ENCODE measurements at places on chromosomes 1 and 21.

GRCh38 chr1:65773391-65774123 lies 19.1 kb upstream of the PDE4B start:
- H3K4me1 ChIP-seq, result no peaks in the 10 kb centered on the region
- no peak for DNase-seq
- peaks cover 8% of the 10 kb centered on the region for H3K27me3 ChIP-seq
- no peak overlapping the region for H3K4me3 ChIP-seq

DNA sequence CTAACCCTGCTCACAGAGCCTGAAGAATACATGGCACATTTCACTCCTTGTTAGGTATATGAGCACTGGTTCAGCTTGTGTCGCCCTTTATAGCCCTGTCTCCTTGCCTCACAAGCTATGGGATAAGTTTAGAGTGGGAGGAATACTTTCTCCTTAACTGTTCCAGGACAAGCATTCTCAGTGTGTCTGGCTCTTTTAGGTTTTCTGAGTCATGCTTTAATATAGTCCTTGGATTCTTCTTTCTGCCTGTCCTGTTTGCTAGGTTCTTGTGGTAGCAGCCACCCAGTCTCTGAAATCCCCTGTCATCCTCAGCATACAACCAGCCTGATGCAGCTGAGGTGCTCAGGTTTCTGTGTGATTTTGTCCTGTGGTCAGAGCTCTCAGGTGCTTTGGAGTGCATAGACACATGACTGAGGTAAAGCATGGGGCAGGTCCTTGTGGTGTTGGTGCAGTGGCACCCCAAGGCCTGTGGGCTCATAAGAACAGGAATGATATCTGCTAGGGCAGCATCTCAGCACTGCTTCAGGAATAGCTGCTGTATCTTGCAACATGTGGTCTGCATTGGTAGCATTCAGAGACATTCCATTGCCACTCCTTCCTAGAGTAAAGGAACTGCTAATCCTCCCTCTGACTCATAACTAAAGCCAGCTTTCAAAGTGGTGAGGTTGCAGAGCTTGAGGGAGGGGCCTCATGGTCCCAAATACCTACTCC lies 14.2 kb upstream of the CASQ2 start:
- H3K4me1 ChIP-seq, result no peaks in the 10 kb centered on the region
- no peak overlapping the region for H3K4me3 ChIP-seq
- no peak for DNase-seq
- no peak overlapping the region for H3K27ac ChIP-seq
- peaks cover 9% of the 10 kb centered on the region for H3K27me3 ChIP-seq
- H3K36me3 ChIP-seq, result no peaks in the 10 kb centered on the region

- no peaks in the 10 kb centered on the region for H3K36me3 ChIP-seq
- H3K4me1 ChIP-seq, result no peaks in the 10 kb centered on the region
- peaks cover 9% of the 10 kb centered on the region for H3K27me3 ChIP-seq
- DNase-seq, result no peak
Measured at GRCh38 chr1:29499104-29499650, 262.9 kb downstream of the PTPRU start.

GRCh38 chr1:226645279-226645976 lies 93.7 kb downstream of the ITPKB start:
- H3K4me3 ChIP-seq, result no peak overlapping the region
- H3K4me1 ChIP-seq, result peaks cover 51% of the 10 kb centered on the region
- H3K27me3 ChIP-seq, result no peaks in the 10 kb centered on the region
- H3K36me3 ChIP-seq, result peaks cover 34% of the 10 kb centered on the region

GRCh38 chr1:151728151-151729054 lies 7.1 kb downstream of the RIIAD1 start:
- no peak overlapping the region for H3K27ac ChIP-seq
- H3K36me3 ChIP-seq, result no peaks in the 10 kb centered on the region
- peaks cover 23% of the 10 kb centered on the region for H3K27me3 ChIP-seq
- H3K4me3 ChIP-seq, result no peak overlapping the region
- no peaks in the 10 kb centered on the region for H3K4me1 ChIP-seq

- no peak overlapping the region for H3K27ac ChIP-seq
- H3K36me3 ChIP-seq, result no peaks in the 10 kb centered on the region
- no peak for DNase-seq
Measured at GRCh38 chr1:38489844-38490270, 369.7 kb downstream of the RRAGC start.

GRCh38 chr1:7943251-7943650 lies 2.6 kb upstream of the TNFRSF9 start:
- H3K4me1 ChIP-seq, result peaks cover 58% of the 10 kb centered on the region
- no peak for DNase-seq
- peaks cover 10% of the 10 kb centered on the region for H3K27me3 ChIP-seq
- H3K36me3 ChIP-seq, result peaks cover 13% of the 10 kb centered on the region
- peak overlapping the region; percentile 32 for H3K27ac ChIP-seq

DNA sequence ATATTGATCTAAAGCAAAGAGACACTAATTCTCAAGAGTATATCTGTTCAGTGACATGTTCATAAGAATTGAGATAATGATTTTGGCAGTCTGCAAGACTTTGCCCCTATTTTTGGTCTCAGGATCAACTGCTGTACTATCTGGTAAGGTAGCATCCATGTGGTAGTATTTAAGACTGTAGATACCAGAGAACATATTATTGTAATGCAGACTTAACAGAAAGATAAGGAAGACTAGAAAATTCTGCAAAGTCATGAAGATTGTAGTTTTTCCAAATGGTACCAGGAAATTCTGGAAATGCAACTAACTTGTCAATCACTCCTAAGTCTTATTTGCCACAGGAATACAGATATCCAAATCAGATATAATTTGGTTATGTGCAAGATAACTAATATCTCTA lies 35.1 kb downstream of the RNF2 start:
- H3K27me3 ChIP-seq, result no peaks in the 10 kb centered on the region
- no peak overlapping the region for H3K27ac ChIP-seq
- no peaks in the 10 kb centered on the region for H3K36me3 ChIP-seq
- H3K4me1 ChIP-seq, result no peaks in the 10 kb centered on the region
- DNase-seq, result no peak

GRCh38 chr1:162901243-162901642 lies 40.3 kb upstream of the CCDC190 start:
- H3K36me3 ChIP-seq, result no peaks in the 10 kb centered on the region
- no peak overlapping the region for H3K4me3 ChIP-seq
- H3K27ac ChIP-seq, result no peak overlapping the region
- H3K27me3 ChIP-seq, result peaks cover 2% of the 10 kb centered on the region
- no peaks in the 10 kb centered on the region for H3K4me1 ChIP-seq

- H3K4me3 ChIP-seq, result no peak overlapping the region
- DNase-seq, result no peak
- peaks cover 31% of the 10 kb centered on the region for H3K4me1 ChIP-seq
Measured at GRCh38 chr1:9592510-9593075, 3.9 kb downstream of the TMEM201 start.

- H3K27me3 ChIP-seq, result peaks cover 3% of the 10 kb centered on the region
- no peak overlapping the region for H3K4me3 ChIP-seq
- H3K36me3 ChIP-seq, result peaks cover 6% of the 10 kb centered on the region
- H3K4me1 ChIP-seq, result peaks cover 15% of the 10 kb centered on the region
Measured at GRCh38 chr1:12593621-12594066, 24.4 kb downstream of the DHRS3 start.

- no peaks in the 10 kb centered on the region for H3K27me3 ChIP-seq
- H3K4me1 ChIP-seq, result peaks cover 80% of the 10 kb centered on the region
- peak overlapping the region; percentile 79 for H3K27ac ChIP-seq
- peak overlapping the region; percentile 97 for H3K4me3 ChIP-seq
Measured at GRCh38 chr1:12615865-12616708, 1.9 kb downstream of the DHRS3 start.

DNA sequence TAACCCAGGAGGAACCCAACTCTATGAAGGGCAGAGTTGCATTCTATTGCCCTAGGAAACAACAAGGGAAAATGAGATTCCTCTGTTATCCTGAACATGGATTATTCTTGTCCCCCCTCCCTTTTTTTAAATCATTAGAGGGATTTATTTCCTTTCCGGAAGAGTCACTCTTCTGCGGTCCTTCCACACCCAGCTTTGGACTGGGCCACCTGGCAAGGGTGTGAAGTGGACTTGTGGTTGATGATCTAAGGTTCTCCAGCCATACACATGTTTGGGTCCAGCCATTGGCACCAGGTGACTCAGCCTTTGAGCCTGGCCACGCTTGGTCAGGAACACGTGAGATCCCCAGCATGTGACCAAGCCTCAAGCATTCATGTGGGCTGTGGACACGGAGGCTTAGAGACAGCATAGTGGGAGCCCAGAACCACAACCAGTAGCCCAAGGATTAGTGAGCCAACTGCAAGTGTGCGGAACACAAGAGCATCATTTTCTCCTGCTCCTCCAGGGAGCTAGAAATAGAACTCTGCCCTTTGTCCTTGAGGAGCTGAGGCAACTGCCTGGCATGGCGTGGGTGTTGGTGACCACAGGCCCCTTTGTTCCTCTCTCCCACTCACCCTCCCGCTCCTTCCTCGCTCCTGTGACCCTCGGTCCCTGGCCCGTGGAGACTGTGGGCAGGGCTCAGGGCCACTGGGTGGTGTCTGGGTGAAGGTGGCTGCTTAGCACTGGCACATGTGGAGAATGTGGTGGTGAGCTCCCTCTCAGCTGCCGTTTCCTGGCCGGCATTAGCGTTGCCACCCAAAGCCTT lies 50.1 kb downstream of the NENF start:
- H3K4me1 ChIP-seq, result peaks cover 4% of the 10 kb centered on the region
- no peaks in the 10 kb centered on the region for H3K36me3 ChIP-seq
- no peak overlapping the region for H3K27ac ChIP-seq
- peaks cover 8% of the 10 kb centered on the region for H3K27me3 ChIP-seq

DNA sequence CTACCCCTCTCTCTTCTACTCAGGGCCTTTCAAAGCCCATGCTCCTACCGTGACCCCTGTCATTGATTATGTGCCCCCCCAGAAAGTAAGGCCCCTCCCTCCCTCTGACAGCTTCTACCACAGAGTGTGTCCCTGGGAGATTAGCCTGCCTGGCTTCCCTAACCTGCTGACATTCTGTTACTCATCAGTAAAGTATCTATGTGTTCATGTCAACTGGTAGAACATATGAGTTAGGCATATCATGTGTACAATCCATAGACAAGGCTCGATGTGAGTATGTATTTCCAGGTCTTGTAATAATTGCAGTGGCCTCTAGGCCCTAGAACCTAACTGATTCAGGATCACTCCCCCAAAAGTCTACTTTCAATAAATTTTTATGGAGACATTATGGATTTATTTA lies 120.0 kb downstream of the GIPC2 start:
- H3K4me3 ChIP-seq, result no peak overlapping the region
- H3K27ac ChIP-seq, result no peak overlapping the region
- H3K27me3 ChIP-seq, result peaks cover 3% of the 10 kb centered on the region

DNA sequence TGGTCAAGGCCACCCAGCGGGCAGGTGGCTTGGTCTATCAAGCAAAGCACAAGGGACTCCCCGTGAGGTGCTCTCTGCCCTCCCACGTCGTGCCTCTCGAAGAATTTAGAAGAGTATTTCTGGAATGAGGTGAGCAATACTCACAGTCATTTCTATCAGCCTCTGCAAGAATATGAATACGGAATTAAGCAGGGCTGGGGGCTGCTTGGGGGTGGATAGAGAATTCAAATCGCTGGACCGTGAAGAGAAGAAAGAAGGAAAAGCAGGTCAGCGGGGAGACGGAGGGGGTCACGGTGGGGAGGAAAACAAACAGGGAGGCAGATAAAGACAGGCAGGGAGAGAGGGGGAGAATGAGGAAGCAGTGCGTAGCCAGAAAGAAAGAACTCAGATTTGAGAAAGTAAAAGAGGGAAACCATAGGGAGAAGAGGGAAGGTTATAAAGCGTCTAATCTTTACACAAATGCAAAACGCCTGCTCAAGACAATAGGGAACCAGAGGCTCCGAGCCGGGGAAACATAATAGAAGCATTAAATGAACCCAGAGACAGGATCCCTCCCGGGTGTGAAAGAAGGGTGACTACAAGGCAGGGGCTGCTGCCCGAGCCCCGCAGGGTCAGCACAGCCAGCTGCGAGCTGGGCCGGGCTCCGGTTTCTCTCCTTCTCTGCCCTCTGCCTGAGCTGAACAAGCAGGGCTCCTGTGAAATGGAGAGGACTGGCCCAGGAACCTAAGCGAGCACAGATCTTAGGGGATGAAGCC lies 2.1 kb upstream of the EDN2 start:
- H3K4me1 ChIP-seq, result peaks cover 19% of the 10 kb centered on the region
- H3K36me3 ChIP-seq, result no peaks in the 10 kb centered on the region
- peak overlapping the region; percentile 37 for H3K4me3 ChIP-seq
- H3K27me3 ChIP-seq, result peaks cover 7% of the 10 kb centered on the region

DNA sequence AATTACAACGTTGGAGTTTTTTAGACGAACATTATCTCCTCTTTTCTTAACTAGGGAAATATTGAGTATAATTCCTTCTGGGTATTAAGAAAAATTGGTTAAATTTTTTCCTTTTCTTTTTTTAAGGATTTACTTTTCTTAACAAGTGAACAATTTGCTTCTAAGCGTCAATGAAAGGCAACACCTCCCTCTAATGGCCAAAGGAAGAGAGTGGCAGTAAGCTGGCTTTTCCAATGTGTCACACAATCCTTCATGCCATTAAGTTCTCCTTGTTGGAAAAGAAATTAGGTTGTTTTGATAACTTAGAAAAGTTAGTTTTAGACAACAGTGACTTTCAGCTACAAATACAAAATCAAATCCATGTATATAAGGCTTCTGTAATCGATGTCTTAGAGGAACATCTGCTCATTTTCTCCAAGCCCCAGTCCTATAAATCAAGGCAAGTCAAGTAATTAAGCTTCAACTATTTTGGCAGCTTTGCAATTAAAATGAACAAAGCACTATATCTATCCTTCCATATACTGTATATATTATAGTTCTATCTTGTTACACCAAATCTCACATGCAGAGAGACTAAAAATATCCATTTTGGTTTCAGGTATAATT lies 62.8 kb downstream of the EDEM3 start:
- DNase-seq, result no peak
- H3K27me3 ChIP-seq, result no peaks in the 10 kb centered on the region
- H3K4me1 ChIP-seq, result peaks cover 9% of the 10 kb centered on the region
- H3K27ac ChIP-seq, result no peak overlapping the region
- H3K36me3 ChIP-seq, result peaks cover 14% of the 10 kb centered on the region

GRCh38 chr1:62306065-62306464 lies 13.2 kb downstream of the KANK4 start:
- H3K27ac ChIP-seq, result no peak overlapping the region
- H3K36me3 ChIP-seq, result no peaks in the 10 kb centered on the region
- no peaks in the 10 kb centered on the region for H3K27me3 ChIP-seq
- no peak for DNase-seq
- no peaks in the 10 kb centered on the region for H3K4me1 ChIP-seq
- no peak overlapping the region for H3K4me3 ChIP-seq

- peaks cover 13% of the 10 kb centered on the region for H3K27me3 ChIP-seq
- H3K27ac ChIP-seq, result no peak overlapping the region
- H3K4me3 ChIP-seq, result no peak overlapping the region
- no peaks in the 10 kb centered on the region for H3K4me1 ChIP-seq
- DNase-seq, result no peak
Measured at GRCh38 chr1:981491-981954, 370 bp downstream of the PERM1 start.

Data from activated T-helper 1 cell treated with anti-CD3 and anti-CD28 coated beads, Interleukin-12 subunit alpha, Interleukin-12 subunit beta, Interleukin-2, Interleukin-4 antibody, amounts not matched to agents 30 ng/mL and 10 ng/mL and 1 ng/mL, durations not matched to agents 14 hours and 24 hours and 36 hours (primary cell).